Left ventricle myocardium superior (tissue), 1 donor: ENCODE measurements at places on chromosomes 1 and 21. TPM values are rescaled to one million over a fixed set of nuclear protein-coding genes. Genes with fewer than 3 reads are reported as not detected.
A peak's percentile ranks its signal among the peaks of the same experiment; 100 is the strongest.

CFAP298 gene
- total RNA-seq = 22.6 TPM

NAV1 gene
- 63.3 TPM for total RNA-seq

FOXD2 gene
- total RNA-seq = not detected

NBPF4 gene
- total RNA-seq = not detected

PADI4 gene
- 0.67 TPM for total RNA-seq

AMY1B gene
- total RNA-seq = not detected

UBE2U gene
- total RNA-seq = 1.2 TPM

BRDT gene
- not detected for total RNA-seq

INKA2 gene
- 23.1 TPM for total RNA-seq

GRCh38 chr1:191320062-191320461, 838.2 kb upstream of the RGS18 start:
- no peak for DNase-seq

DNA sequence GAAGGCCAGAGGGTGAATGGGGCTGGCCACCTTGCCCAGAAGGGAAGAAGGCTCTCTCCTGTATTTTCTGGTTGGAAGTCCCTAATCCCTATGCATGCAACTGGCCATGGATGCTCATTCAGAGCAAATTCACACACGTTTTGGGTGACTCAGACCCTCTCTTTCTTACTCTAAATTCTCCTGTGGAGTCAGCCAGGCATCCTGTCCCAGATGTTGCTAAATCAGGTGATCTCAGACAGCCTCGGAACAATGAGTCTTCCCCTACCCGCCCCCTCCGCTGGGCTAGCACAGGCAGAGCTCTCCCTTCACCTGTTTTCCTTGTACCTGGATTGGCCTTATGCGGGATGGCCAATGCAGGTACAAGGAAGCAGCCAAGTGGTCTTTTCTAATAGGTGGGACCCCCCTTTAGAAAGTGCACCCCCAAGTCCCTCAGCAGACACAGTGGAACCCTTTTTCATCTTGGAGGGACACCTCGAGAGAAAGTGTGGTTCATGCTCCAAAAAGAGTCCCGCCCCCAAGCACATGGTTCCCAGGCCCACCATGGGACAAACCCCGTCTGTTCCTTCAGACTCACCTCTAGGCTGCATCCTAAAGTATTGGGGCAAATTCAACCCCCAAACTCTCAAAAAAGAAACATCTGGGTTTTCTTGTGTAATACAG, 8.6 kb downstream of the S100A6 start:
- DNase-seq = no peak

DNA sequence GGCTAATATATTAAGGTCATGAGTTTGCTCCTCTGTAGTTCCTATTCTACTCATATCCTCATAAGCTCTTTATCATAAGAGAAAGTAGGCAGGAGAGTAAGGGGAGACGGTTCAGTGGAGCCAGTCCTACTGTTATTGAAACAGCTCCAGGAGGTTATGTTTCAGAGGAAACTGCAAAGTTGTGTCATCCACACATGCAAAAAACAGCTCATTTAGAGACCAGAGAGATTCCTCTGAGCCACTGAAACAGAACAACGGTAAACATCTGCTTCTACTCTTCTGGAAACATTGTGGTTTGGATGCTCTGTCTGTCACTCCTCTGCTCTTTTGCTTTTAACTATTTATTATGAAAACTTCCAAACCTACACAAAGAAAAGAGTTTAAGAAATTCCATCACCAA, 66.3 kb upstream of the PPP2R5A start:
- DNase-seq = no peak

- no peak for DNase-seq
Measured at GRCh38 chr1:246218686-246219085, 288.4 kb downstream of the SMYD3 start.

DNA sequence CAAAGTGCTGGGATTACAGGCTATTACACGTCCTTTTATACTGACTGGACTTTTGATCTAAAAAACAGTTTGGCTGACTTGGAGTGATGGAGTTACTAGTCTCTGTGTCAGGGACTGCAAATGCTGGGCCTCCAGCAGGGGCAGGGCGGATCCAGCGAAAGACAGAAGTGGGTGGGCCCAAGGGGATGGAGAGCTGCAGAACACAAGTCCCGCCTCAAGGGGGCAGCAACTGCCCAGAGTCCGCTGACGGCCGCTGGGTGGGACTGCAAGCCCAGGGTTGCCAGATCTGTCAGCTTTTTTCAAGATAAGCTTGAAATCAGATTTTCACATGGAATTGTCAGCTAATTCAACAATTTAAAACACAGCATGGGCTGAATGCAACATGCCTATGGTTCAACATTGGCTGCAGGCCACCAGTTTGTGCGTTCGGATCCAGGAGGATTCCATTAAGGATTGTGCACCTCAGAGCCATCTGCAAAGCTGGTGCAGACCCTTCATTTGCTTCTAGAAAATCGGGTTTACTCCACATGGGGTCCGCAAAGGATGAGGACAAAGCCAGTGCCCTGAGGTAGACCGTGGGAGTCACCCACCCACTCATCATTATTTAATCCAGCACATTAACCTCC, 10.7 kb downstream of the STMN1 start:
- peak; percentile 91 for DNase-seq

GRCh38 chr1:51963592-51964308, 26.8 kb downstream of the RAB3B start:
- no peak for DNase-seq

GRCh38 chr1:224933584-224933983, 4.1 kb downstream of the DNAH14 start:
- DNase-seq = no peak

DNA sequence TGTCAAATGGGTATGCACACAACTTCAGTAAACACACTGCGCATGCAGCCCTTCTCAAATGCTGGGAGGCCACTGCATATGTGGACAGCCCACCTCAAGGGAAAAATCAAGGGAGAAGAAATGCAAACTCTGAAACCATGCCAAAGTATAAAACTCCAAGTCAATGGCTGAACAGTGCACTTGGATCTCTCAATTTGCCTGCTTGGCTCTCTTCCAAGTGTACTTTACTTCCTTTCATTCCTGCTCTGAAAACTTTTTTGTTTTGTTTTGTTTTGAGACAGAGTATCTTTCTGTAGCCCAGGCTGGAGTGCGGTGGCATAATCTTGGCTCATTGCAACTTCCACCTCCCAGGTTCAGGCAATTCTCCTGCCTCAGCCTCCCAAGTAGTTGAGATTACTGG, 18.8 kb upstream of the COP1 start:
- no peak for DNase-seq

DNA sequence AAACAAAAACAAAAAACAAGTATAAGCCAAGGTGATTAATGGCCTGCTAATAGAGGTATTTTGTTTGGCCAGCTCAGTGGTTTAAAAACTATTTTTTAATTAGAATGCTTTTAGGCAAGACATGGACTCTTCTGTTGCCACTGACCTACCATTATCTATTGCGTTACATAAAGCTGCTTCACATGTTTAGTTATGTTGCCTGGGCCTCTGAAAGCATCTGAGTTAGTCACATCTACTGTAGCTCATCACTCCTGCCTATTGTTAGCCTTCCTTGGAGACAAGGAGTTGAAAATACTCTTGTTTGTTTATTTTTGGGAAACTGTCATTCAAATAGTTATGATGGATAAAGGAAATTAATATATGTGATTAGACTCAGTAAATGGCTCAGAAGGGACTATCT, 14.3 kb downstream of the DNAJB4 start:
- DNase-seq = no peak

GRCh38 chr1:236914375-236914774, 89.9 kb downstream of the MT1HL1 start:
- no peak for DNase-seq

DNA sequence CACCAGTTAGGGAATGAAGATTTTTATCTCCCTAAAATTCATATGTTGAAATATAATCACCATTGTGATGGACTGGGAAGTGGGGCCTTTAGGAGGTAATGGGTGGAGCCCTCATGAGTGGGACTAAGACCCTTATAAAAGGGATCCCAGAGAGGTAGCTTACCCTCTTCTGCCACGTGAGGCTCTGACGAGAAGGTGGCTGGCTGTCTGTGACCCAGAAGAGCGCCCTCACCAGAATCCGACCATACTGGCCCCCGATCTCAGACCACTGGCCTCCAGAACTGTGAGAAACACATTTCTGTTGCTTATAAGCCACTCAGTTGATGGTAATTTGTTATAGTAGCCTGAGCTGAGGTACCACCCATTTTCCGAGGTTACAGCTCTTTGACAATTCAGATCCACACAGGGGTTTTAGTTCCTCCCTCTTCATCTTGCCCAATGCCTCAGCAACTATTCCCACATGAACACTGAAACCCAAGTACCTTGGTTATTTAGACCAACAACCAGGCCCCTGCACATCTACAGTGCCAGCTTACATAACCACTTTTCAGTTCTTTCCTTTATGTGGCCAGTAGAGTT, 27.6 kb upstream of the HUNK start:
- no peak for DNase-seq

GRCh38 chr1:232166942-232167341, 463.0 kb downstream of the SIPA1L2 start:
- no peak for DNase-seq

DNA sequence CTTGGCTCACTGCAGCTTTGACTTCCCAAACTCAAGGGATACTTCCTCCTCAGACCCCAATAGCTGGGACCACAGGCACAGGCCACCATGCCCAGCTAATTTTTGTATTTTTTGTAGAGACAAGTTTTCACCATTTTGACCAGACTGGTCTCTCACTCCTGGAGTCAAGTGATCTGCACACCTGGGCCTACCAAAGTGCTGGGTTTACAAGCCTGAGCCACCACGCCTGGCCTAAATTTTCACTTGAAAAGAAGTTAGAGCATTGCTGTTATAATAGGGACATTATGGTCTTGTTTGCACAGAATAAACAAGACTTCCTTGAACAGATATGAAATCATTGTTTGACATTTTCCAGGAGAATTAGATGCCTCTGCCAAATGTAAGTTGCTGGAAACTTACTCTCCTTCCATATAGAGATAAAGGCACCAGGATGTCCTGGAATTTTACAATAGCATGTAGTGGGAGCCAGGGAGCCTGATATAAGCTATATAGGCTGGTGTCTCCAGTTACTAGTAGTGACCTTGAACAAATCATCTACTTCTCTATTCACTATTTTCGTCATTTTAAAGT, 16.9 kb downstream of the SLC35A3 start:
- no peak for DNase-seq

DNA sequence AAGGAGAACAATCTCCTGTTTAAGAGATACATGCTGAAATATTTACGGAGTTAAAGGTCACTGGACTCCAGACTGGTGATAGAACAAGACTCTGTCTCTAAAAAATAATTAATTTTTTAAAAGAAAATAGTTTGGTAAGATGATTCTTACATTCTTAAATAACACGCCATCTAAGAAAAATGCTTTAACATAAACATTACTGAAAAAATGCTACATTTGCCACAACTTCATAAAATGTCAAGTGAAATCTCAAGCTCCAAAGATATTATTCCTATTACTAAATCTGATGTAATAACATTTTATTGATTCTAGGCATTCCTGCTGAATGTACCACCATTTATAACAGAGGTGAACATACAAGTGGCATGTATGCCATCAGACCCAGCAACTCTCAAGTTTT, 4.1 kb downstream of the ANGPTL3 start:
- DNase-seq = no peak

DNA sequence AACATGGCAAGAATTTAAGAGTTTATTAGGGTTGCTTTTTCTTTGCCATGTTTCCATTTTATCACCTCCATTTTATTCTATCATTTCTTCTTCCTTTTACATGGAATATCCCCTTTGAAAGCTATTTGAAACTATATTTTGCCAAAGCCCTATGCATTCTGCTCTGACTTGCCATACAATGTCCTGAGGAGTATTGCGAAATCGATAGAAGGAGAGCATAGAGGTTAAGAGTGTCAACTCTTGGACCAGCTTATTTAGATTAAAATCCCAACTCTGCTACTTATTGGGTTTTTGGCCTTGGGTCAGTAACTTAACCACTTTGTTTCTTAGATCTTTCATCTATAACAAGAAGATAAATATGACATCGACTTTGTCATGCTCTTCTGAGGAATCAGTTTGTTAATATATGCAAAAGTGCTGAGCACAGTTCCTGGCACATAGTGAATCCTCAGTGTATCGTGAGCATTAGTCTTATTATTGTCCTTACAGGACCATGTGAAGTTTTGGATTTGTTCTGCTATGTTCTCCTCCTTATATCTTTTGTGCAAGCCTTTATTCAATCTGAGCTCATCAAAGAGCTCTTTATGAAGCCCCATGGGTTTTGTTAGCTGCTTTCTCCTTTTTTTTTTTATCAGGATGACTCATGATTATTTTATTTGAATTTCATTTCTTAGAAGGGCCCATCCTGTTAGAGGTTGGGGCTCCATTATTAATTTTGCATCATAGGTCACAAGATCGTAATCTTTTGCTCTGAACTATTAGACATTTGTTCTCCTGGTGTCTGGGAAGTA, 17.6 kb downstream of the ACKR1 start:
- DNase-seq = no peak

DNA sequence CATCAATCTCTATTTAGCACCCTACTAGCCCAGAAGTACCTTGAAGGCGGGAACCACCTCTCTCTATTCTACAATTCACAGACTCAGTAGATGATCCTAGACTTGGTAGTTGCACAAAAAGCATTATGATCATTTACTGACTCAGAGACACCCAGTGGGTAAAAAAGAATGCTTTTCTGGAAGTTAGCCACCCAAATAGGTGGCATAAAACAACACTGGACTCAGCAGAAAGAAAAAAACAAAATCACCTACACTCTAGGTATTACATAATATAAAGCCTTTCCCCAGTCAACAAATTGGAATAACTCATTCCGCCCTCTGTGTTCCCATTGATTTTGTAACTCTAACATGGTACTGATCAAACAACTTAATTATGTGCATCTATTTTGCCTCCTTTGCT, 126.3 kb downstream of the PTPN14 start:
- no peak for DNase-seq

DNA sequence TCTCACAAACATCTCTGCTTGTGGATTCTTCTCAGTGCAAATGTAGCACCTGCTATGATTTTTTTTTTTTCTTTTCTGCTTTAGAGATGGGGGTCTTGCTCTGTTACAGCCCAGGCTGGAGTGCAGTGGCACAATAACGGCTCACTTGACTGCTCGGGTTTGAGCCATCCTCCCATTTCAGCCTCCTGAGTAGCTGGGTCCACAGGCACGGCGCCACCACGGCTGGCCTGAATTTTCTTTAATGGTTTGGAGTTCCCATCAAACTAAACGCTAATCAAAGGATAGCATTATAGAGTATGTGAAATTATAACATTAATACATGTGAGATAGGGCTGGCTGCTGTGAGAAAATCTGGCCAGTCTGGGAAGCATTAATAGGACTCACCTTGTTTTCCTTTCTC, 7.2 kb upstream of the PTGER3 start:
- no peak for DNase-seq

- DNase-seq = no peak
Measured at GRCh38 chr1:244862354-244862698, 2.0 kb downstream of the HNRNPU start.

DNA sequence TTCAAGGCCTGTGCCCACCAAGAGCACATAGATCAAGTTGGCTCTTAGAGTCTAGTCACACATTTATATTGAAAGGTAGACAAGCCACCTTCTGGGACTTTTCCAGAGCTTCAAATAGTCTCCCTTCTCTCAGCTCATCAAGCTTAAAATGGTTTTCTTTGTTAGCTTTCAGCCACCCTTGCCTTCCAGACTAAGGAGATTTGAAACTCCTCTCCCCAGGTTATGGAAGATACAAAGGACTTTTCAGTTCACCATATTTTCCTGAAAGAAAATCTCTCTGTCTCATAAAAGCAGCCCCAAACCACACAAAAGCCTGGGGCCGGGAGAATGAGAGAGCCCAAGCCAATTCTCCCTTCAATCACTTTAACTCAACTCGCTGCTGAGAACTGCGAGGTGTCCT, 134.1 kb downstream of the ZC3H11B start:
- no peak for DNase-seq
